ENCODE measurements at places on chromosomes 2 and 18.
A peak's percentile ranks its signal among the peaks of the same experiment; 100 is the strongest.

GRCh38 chr18:46574000-46574742, 82.8 kb downstream of the LOXHD1 start:
- DNase-seq: no peak

DNA sequence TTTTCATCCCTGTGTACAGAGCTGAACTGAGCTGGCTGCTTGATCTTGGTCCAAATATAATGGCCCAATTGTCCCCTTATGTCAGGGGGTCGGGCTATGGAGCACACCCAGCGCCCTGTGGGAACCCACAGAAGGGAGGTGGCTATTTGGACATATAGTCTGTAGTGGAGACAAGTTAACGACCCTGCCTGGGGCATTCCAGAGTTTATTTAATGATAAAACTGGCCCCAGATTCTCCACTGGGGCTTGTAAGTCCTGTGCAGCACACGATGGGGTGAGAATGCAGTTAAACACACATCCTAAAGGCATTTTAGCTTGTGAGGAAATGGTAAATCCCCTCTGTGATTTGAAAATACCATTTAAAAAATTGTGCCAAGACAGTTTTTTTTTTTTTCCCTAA, 72.9 kb downstream of the QPCT start:
- no peak for DNase-seq

GRCh38 chr2:27303093-27304025, 4.9 kb downstream of the UCN start:
- DNase-seq: no peak

DNA sequence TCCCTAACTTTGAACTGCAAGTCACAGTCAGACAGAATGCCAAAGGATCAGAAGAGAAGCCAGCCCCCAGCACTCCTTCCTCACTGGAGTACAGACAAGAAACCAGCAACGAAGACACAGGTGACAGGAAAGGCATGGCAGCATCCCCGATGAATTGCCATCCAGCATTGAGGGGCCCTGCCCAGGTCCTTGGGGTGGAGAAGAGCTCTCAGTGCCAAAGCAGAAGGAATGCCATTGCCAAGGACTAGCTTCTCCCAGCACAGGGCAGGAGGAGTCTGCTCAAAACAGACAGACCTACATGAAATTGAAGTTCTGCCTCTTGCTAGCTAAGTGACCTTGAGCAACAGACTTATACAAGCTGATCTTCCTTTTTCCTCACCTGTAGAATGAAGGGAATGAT, 220.1 kb downstream of the L3MBTL4 start:
- DNase-seq: no peak

DNA sequence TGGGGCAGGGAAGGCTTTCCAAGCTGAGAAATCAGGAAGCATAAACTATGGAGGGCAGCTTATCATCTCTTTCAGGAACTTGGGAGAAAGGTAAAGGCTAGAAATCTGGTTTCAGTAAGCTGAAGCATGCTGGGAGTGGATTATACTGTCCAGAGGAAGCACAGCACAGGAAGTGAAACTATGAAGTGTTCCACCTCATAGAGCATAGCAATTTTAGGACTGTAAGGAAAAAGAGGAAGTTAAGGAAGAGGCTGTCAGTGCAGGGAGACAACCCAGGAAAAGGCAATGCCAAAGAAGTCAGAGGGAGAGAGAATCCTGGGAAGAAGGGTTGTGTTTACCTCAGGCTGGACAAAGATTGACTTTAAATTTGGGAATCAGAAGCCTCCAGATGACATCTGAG, 51.9 kb downstream of the EFEMP1 start:
- DNase-seq: no peak

GRCh38 chr2:215787025-215787424, 226.3 kb downstream of the MREG start:
- DNase-seq: no peak

DNA sequence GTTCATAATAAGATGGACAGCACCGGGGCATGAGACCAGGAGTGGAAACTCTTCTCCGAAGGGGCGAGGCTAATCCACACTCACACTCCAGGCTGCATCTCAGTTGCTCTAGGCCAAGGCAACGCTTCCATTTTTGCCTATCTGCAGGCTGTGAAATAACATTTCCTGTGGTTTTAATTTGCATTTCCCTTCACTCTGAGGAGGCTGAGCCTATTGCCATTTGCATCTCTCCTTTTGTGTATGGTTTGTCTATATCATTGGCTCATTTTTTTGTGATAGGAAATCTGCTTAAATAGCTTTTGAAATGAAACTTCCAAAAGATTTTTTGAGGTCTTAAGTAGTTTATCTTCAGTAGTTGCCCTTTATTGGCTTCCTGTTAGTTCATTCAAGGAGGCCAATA, 57.6 kb downstream of the TPGS2 start:
- DNase-seq: no peak

- no peak for DNase-seq
Measured at GRCh38 chr2:120060088-120060623, 47.3 kb downstream of the EPB41L5 start.

GRCh38 chr2:199693861-199694260, 157.1 kb downstream of the FTCDNL1 start:
- DNase-seq: no peak

GRCh38 chr2:88666576-88666975, 24.9 kb upstream of the RPIA start:
- no peak for DNase-seq

DNA sequence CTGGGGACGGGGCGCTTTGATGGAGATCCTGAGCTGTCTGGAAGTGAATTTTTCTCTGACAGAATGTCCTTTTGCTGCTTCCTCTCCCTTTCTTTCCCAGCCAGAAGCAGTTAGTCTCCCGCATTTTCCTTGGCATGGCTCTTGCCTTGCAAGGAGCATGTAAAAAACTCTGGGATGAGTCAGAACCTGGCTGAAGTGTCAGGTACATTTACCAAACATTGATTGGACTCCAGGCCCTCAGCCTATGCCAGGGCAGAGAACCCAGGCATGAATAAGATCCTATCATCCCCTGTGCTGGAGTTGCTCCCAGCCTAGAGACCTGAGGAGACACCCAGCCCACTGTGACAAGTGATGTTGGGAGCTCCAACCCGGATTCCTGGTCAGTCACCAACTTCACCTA, 21.6 kb downstream of the STON1 start:
- no peak for DNase-seq

DNA sequence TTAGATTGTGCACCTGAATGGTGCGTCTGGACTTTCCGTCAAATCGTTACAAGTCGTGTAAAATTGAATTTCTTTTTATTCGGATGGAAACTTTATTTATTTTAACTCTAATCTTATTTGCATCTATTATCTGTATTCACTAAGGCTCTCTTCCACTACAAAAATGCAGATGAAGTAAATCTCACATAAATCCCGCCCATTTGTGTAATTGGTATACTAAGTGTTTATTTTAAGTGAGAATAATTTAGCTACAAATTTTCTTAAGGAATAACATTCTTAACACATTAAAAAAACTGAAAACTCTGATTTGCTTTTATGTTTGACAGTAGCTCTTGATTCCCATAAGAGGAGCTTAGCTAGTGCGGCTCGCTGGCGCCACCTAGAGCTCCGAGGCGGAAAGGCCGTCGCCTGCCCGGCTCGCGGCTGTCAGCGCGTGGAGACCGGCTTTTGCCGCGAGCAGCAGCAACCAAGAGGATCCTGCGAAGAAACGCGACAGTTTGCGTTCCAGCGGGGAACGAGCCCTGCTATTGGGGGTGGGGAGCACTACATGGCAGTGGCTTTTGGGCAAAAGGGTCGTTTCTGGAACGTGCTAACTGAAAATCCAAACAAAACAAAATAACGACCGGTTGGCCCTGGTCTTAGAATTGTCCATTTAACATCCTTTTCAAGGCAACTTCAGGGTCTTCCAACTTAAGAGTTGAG, 6.7 kb downstream of the SP9 start:
- DNase-seq: peak; percentile 90

DNA sequence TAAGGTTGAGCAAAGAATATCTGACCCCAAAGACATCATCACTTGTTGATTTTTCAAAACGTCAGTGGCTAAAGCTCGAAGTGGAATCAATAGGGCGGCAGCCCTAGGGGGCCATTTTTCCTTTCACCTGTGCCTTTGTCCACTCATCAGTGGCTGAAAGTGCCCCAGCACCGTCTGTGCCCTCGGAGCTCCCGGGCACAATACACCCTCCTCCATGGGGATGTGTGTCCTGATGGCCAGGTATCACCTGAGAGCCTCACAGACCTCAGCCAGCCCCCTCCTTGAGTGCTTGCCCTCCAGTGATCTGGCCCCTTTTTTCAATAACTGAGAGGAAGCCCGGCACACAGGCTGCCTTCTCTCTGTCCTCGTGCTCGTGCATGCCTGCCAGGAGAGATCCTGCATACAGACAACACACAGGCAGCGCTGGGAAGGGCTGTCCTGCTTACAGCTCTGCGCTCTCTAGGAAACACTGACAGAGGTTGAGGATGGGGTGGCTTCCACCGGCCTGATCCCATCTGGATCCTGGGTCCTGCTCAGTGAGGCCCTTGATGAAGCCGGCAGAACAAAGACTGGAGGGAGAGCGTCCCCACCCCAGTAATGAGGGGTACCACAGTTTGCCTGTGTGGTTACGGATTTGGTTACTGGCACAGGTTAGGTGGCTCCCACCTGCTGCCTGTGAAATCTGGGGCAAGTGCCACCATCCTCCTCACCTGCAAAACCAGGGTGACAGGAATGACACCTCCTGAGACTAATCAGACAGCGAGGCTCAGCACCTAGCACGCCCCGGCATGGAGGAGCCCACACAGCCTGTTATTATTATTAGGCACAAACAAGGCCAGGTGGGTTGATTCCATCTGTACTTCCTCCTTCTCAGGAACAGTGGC, 197.5 kb upstream of the RAB6C start:
- DNase-seq: peak; percentile 21

DNA sequence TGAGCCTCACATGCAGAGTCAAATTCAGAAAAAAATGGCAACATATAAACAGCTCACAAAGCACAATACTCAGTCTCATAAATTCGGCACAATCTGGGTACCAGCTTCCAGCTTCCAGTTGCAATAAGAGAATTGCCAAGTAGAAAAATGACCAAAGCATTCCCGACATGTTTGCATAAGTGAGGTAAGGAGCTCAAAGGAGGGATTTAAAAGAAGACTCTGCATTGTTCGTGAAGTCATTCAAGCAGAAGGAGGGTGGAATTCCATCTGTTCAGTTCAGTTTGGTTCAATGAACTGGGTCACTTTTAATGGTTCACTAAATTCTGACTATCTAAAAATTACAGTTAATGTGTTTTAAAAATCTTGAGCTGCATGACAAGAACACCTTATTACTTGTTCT, 106.7 kb upstream of the KLHL14 start:
- no peak for DNase-seq

DNA sequence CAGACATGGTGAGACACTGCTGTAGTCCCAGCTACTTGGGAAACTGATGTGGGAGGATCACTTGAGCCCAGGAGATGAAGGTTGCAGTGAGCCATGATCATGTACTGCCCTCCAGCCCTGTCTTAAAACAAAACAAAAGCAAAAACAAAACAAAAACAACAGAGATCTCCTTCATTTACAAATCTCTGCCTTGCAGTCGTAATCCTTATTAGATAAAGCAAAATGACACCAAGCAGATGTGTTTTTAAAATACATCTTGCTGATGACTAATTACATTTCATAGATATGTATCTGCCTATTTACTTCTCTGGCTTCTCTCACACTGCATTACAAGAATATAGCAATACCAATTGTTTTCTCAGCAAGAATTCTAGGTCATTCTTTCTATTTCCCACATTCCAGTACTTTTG, 22.8 kb downstream of the NFE2L2 start:
- DNase-seq: no peak

DNA sequence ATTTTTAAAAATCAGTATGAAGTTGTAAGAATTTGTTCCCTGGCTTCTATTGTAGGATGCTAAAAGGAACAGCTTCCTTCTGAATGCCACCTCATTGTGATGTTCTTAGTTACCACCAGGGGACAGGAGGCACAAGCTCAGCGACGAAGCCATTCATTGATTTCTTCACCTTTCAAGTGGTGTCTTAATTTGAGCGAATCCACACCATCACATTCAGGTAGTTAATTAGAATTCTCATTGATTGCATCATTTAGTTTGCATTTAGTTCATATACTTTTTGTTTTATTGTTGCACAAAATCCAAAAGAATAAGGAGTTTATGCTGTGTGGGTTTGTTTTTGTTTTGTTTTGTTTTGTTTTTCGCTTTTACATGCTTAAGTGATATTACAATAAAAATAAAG, 23.1 kb downstream of the CYP27C1 start:
- no peak for DNase-seq

DNA sequence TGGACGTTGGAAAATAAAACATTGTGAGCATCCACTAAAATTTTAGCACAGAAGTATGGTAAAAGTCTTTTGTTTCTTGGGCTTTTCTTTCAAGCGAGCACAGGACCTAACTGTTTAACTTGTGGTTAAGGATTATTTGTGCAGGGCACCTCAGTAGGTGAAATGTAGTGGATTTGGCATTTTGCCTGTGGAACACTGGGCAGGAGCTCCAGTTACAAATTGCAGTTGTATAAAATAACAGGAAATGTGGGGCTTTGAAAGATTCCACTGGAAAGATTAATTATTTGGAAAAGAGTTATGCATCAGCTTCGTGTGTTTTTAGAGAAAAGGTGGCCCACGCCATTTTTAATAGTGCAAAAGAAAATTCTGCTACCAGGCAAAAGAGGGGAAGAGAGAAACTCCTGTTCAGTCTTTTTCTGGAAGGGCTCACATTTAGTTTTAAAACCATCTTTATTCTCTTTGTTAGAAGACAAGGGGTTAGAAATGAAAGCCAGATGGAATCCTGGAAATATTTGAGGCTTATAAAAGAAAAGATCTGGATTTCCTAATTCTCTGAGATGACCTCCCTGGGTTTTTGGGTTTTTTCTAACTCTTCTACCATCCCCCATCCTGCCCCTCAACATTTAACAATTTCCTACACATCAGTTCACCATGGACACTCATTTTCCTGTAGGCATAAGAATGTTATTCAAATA, 144.3 kb upstream of the SERTAD2 start:
- DNase-seq: no peak

- no peak for DNase-seq
Measured at GRCh38 chr2:4882421-4882820, 809.8 kb upstream of the SOX11 start.
